ENCODE measurements at places on chromosomes 2 and 18. TPM values are rescaled to one million over a fixed set of nuclear protein-coding genes. Genes with fewer than 3 reads are reported as not detected.

GRCh38 chr18:54948350-54948837, 10.9 kb downstream of the CCDC68 start:
- no peak overlapping the region for H3K4me3 ChIP-seq
- H3K27me3 ChIP-seq, result no peaks in the 10 kb centered on the region
- no peak overlapping the region for H3K27ac ChIP-seq
- no peaks in the 10 kb centered on the region for H3K4me1 ChIP-seq
- H3K36me3 ChIP-seq, result no peaks in the 10 kb centered on the region
- DNase-seq, result no peak

Gene BCL11A
- 159 TPM for total RNA-seq

- H3K27ac ChIP-seq, result 0 out of 2 replicates have a peak overlapping the region, but pooled peaks have one; percentile 13
- H3K4me1 ChIP-seq, result peaks cover 23% of the 10 kb centered on the region
- H3K4me3 ChIP-seq, result no peak overlapping the region
- no peaks in the 10 kb centered on the region for H3K27me3 ChIP-seq
- no peak for DNase-seq
Observed at GRCh38 chr2:190678444-190679162, 29.7 kb downstream of the NAB1 start.

DNA sequence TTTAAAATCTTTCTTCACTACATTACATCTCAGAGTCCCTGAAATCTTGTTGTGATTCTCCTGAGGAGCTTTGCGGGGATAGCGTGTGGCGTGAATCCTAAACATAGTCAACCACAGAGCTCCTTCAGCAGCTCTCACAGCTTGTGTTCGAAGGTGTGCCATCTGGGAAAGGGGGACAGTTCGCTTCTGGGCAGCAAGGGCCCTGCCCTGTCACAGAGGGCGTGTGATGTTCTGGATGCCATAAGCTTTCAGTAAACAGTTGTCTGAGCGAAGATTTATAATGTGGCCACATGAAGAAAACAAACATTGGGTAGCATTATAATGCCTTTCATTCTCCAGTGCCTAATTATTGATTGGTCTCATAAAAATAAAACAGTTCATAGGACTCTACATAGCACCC, 172.5 kb downstream of the MYO1B start:
- no peaks in the 10 kb centered on the region for H3K36me3 ChIP-seq
- no peak overlapping the region for H3K4me3 ChIP-seq
- no peaks in the 10 kb centered on the region for H3K27me3 ChIP-seq
- H3K4me1 ChIP-seq, result no peaks in the 10 kb centered on the region

DNA sequence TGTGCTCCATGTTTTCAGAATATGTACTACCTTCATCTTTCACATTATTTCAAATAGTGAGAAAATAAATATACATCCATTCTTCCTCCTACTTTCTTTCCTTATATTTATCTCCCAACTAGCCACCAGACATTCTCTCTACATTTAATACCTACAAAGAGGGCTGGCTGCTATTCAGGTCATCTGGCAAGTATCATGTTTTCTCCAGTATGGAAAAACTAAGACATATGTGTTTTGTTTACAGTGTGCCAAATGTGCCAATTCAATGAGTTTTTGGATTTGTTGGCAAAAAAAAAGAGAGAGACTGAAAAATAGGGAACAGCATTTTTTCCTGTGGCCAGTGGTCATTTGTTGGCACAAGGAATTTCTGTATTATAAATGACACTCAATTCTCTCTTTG, 1207.3 kb downstream of the DPP10 start:
- H3K4me3 ChIP-seq, result no peak overlapping the region
- no peak overlapping the region for H3K27ac ChIP-seq
- DNase-seq, result no peak
- no peaks in the 10 kb centered on the region for H3K36me3 ChIP-seq
- no peaks in the 10 kb centered on the region for H3K27me3 ChIP-seq

GRCh38 chr2:9153643-9153980, 53.0 kb upstream of the ASAP2 start:
- H3K27me3 ChIP-seq, result no peaks in the 10 kb centered on the region
- H3K4me3 ChIP-seq, result no peak overlapping the region
- no peak for DNase-seq
- H3K27ac ChIP-seq, result no peak overlapping the region
- no peaks in the 10 kb centered on the region for H3K36me3 ChIP-seq

Gene C2orf78
- total RNA-seq, result not detected

DNA sequence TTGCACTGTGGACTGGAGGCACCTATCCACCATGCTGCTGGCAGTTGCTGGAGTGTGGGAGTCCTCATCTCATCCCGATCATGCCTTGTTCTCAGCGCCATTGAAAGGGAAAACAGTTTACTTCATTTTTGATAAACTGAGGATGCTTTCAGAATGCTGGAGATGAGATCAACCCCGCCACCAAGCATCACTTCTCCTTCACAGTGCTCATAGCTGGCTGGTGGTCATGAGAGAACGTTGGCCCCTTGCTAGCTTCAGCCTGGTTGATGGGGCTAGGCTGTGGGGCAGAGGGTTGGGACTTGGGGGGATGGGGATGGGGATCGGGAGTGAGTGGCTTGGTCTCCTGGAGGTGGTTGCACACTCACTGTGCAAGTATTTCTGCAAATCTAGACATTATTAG, 30.1 kb downstream of the SOX11 start:
- no peak for DNase-seq
- H3K27ac ChIP-seq, result no peak overlapping the region
- H3K27me3 ChIP-seq, result no peaks in the 10 kb centered on the region
- no peaks in the 10 kb centered on the region for H3K4me1 ChIP-seq

DNA sequence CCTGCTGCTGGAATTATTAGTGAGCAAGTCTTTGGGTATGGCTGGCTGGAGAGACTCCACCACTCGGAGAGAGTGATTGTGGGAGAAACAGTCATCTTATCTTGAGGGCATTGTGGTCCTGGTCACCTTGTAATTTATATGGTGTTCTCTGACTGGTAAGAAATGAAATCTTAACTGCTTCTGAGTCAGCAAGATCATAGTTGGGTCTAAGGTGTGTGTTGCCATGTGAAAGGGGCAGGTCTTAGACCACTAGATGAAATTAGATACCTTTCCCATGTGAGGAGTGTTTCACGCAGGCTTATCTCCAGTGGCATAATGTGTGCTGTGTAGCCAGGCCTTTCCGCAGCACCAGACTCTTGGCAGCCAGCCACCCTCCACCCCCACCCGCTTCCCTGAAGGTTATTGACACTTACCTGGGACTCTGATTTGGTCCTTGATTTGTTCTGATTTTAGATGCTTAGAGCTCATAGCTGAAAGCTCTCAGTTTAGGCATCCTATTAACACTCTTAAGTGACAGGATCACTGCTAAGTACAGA, 7.7 kb downstream of the MAPRE3 start:
- no peaks in the 10 kb centered on the region for H3K36me3 ChIP-seq
- no peaks in the 10 kb centered on the region for H3K4me1 ChIP-seq
- no peak overlapping the region for H3K4me3 ChIP-seq
- no peak for DNase-seq
- H3K27me3 ChIP-seq, result no peaks in the 10 kb centered on the region

All from Karpas-422 (cell line).